HepG2 (cell line): ENCODE measurements at places on chromosomes 3 and 15. TPM values are rescaled to one million over a fixed set of nuclear protein-coding genes. Genes with fewer than 3 reads are reported as not detected.

INKA1 gene
- 0.22 TPM in 1 of 2 replicates, not detected in the other for total RNA-seq

BLM gene
- total RNA-seq = 11.8 and 17.4 TPM in 2 replicates

FBXO40 gene
- not detected in 2 replicates for total RNA-seq

CEP97 gene
- total RNA-seq = 6.5 and 10.2 TPM in 2 replicates

NCEH1 gene
- 7.9 and 12.9 TPM in 2 replicates for total RNA-seq

GOLGB1 gene
- 39.5 and 53.1 TPM in 2 replicates for total RNA-seq

SLC12A1 gene
- not detected in 2 replicates for total RNA-seq

DNA sequence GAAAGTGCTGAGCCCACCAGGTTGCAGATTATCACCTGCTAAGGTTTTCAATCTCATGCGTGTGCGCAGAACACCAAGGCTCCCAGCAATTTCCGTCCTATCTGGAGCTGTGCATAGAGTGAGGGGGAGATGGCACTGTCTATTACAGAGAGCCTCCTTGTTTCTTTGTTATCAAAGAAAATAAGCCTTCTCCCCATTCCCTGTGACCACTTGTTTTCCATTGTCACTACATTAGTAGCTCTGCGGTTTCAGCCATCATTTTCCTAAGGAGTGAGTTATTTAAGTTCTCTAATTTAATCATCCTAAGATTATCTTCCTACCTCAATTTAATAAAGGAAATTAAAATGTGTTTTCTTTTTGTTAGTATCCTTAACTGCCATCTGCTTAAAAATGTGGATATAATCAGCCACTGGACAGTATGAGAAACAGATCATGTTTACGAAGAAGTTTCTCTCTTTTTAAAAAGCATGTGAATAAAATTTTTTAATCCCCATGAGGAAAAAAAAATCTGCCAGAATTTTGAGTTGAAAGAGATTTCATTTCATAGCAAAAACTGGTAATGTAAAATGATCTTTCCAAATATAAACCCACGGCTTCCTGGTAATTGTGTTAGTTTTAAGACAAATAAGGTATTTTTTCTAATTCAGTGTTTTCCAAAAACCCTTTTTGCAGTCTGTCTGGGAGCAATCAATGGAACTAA is 172.3 kb upstream of the UBE2E1 start:
- no peaks in the 10 kb centered on the region for H3K36me3 ChIP-seq
- no peak overlapping the region for H3K27ac ChIP-seq
- H3K27me3 ChIP-seq = no peaks in the 10 kb centered on the region
- no peak overlapping the region for H3K4me3 ChIP-seq
- no peak for DNase-seq
- no peaks in the 10 kb centered on the region for H3K4me1 ChIP-seq

DNA sequence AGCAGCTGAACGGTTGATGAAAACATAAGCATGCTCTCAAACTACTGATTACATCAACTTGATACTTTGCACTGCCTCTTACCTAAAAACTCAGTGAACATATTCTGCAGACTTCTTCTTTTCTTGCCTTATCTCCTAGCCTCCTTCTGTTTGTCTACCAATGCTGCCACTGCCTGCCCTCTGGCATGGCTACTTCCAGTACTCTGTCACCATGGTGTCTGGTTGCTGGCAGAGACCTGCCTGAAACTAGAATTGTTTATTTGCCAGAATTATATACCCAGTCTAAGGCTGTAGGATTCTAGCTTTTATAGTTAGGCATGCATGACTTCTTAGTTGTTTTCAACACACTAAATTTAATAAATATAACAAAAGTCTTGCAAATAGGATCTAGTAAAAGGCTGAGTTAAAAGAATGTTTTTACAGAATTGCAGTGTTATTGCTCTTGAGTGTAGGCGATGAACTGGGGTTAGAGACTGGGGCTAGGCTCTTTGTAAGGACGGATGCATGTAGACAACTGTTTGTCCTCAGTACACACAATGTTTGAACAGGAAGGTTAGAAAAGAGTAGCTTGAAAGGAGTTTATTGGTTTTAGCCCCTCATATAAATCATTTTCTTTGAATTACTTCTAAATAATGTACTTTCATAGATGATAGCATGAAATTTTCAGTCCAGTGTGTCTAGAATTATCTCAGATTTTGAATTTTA is 116.3 kb downstream of the KCNAB1 start:
- no peak for DNase-seq
- no peaks in the 10 kb centered on the region for H3K27me3 ChIP-seq
- H3K27ac ChIP-seq = no peak overlapping the region
- no peaks in the 10 kb centered on the region for H3K4me1 ChIP-seq

DNA sequence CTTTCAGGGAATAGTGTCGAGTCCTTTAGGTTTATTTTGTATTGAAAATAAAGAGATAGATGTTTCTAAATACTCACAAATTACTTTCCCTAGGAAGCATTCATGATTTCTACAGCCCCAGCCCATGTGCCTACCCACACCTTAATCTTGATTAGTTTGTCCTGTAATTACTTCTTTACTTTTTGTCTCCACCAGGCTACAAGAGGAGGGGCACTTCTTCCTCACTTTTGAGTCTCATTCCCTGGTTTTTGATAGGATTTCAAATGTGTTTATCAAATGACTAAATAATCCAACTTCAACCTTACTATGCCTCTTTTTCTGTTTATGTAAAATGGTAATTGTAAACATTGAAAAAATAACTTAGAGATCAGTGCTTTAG is 1.8 kb downstream of the PXK start:
- DNase-seq = no peak
- no peaks in the 10 kb centered on the region for H3K36me3 ChIP-seq
- H3K27ac ChIP-seq = peak overlapping the region; percentile 8
- H3K4me1 ChIP-seq = peaks cover 40% of the 10 kb centered on the region
- no peaks in the 10 kb centered on the region; the same call in 2 of the 3 replicates for H3K27me3 ChIP-seq

DNA sequence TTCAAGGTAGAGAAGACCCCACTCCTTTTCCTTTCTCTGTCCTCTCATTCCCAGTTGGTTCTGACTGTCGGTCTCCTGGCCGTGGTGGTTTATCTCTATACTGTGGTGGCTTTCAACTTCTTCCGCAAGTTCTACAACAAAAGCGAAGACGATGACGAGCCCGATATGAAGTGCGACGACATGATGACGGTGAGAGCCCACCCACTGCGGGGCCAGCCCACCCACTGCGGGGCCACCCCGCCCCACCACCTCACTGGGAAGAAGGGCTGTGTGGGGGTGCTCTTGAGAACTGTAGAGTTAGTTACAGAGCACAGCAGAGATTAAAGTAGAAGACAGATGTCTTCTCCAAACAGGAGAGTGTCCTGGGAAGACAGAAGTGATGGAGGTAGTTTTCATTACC is 110.6 kb upstream of the CHRM5 start:
- no peaks in the 10 kb centered on the region for H3K36me3 ChIP-seq
- H3K27ac ChIP-seq = no peak overlapping the region
- no peak for DNase-seq
- no peaks in the 10 kb centered on the region for H3K4me1 ChIP-seq

GRCh38 chr3:127159543-127159942 is 33.4 kb upstream of the PRR23E start:
- H3K36me3 ChIP-seq = no peaks in the 10 kb centered on the region
- DNase-seq = no peak
- no peak overlapping the region for H3K4me3 ChIP-seq
- peaks cover 6% of the 10 kb centered on the region; the same call in 1 of the 3 replicates for H3K27me3 ChIP-seq

DNA sequence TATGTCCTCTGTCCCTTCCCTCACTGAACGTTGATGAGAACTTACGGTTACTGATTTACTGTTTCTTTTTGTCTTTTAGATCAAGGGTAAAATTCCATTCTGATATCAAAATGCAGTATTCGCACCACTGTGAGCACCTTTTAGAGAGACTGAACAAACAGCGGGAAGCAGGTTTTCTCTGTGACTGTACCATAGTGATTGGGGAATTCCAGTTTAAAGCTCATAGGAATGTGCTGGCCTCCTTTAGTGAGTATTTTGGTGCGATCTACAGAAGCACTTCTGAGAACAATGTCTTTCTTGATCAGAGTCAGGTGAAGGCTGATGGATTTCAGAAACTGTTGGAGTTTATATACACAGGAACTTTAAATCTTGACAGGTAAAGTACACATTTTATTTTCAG is 990 bp downstream of the MYNN start:
- H3K4me3 ChIP-seq = peak overlapping the region; percentile 89
- H3K27ac ChIP-seq = peak overlapping the region; percentile 94
- DNase-seq = no peak

DNA sequence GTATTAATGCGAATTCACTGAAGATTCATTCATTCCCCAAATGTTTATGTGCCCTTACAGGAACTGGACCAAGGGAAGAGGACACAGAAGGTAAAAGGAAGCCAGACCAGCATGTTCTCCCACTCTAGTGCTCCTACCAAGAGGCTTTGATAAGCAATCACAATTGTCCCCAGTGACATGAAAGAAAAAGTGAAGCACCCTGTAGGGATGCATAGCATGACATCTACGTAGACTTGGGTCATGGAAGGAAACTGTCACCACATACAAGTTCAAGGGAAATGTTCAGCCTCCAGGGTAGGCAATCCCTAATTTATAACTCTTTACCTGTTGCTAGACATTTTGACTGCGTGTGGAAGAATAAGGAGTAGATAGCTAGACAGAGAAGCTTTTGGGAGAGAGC is 348.6 kb upstream of the MCTP2 start:
- H3K27me3 ChIP-seq = no peaks in the 10 kb centered on the region
- no peaks in the 10 kb centered on the region for H3K36me3 ChIP-seq

DNA sequence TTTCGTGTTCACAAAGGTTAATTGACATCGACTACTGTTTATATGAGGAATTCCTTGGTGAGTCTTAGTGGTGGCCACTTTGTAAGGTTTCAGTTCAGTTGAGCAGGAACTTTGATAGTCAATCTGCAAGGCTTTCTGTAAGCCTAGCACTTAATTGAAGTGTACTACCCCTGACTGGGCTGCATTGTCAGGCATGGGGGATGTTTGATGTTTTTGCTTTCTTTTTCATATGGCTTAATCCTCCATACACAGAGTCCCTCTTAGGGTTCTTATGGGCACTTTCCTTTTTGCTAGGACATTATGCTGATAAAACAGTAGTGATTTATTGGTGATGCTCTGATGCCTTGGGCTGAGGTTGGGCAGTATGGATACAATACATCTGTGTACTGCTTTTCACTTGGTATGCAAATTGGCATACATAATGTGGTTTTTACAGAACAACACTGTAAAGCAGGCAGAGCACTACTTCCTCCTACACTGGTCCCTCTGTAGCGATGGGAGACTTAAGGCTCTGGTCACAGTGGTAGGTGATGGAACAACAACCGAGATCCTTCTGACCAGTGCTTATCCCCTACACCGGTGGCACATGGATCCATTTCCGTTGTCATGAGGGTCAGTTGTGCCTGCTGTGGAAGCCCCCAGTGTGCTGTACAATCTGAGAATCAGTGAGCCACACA is 261.0 kb downstream of the MFSD1 start:
- no peak overlapping the region for H3K4me3 ChIP-seq
- H3K4me1 ChIP-seq = no peaks in the 10 kb centered on the region
- no peak overlapping the region for H3K27ac ChIP-seq
- no peaks in the 10 kb centered on the region for H3K27me3 ChIP-seq

GRCh38 chr15:62742409-62743171 is 300.0 kb upstream of the TPM1 start:
- H3K27ac ChIP-seq = no peak overlapping the region
- peak; percentile 42 for DNase-seq
- H3K36me3 ChIP-seq = no peaks in the 10 kb centered on the region
- H3K27me3 ChIP-seq = no peaks in the 10 kb centered on the region
- peaks cover 14% of the 10 kb centered on the region for H3K4me1 ChIP-seq

DNA sequence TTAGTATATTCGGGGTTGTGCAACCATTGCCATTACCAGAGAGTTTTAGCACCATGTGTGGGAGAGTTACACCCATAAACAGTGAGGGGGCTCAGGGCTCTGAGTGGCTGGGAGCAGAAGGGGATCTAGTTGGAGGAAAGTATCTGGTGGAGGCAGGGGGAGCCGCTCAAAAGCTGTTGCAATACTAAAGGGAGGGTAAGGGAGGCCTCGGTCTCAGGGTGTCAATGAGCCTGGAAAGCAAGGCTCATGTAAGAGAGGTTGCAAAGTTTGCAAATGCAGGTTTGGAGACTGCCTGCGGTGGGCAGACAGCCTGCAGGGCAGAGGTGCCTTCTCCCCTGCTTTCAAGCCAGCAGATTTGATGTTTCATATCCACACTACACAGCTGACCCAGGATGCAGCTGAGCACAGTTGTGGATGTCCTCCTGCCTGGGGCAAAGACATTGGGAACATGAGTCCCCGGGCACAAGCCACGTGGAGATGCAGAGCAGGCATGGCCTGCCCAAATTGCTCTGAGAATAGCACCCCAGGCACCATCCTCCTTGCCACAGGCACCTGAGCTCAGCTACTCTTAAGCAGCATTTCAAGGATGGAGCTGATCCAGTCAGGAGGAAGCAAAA is 181.4 kb downstream of the TLE3 start:
- no peaks in the 10 kb centered on the region for H3K36me3 ChIP-seq
- no peak for DNase-seq
- H3K27me3 ChIP-seq = peaks cover 18% of the 10 kb centered on the region; the same call in 1 of the 3 replicates
- no peaks in the 10 kb centered on the region for H3K4me1 ChIP-seq
- no peak overlapping the region for H3K4me3 ChIP-seq
- no peak overlapping the region for H3K27ac ChIP-seq

DNA sequence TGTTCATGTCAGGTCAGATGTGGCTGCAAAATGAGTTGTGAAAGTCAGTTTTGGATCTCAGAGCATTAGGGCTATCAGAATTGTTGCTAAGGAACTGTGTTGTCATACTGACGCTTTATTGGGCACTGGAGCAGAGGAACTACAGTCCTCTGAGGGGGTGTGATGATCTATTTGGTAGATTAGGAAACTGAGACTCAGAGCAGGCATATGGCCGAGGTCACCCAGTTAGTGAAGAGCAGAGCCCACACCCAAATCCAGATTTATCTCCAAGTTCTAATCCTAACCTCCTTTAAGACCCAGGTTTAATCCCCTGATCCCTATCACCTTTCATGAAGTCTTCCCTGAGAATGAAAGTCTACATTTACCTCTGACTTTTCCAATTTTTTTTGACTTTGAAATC is 25.6 kb upstream of the GLCE start:
- H3K27me3 ChIP-seq = no peaks in the 10 kb centered on the region
- H3K27ac ChIP-seq = no peak overlapping the region
- peaks cover 40% of the 10 kb centered on the region for H3K4me1 ChIP-seq
- DNase-seq = no peak
- H3K4me3 ChIP-seq = no peak overlapping the region
- no peaks in the 10 kb centered on the region for H3K36me3 ChIP-seq

GRCh38 chr3:112355307-112355687 is 22.3 kb downstream of the CD200 start:
- no peak overlapping the region for H3K4me3 ChIP-seq
- DNase-seq = no peak
- no peaks in the 10 kb centered on the region for H3K4me1 ChIP-seq
- H3K27me3 ChIP-seq = no peaks in the 10 kb centered on the region
- H3K36me3 ChIP-seq = no peaks in the 10 kb centered on the region
- no peak overlapping the region for H3K27ac ChIP-seq

DNA sequence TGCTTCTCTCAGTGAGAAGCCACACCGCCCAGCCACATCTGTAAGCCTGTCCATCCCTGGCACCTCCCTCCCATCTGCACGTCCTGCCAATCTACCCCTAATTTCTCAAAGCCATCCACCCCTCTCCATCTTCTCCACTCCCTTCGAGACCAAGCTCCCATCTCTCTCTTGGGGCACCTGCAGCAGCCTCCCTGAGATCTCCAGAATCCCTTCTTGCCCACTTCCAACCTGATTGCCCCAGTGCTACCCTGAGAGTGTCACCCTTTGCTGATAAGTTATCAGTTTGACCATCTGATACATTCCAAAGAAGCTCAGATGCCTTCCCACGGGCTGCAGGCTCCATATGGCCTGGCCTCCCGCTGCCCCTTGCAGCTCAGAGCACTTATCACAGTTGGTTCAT is 496.1 kb downstream of the SHQ1 start:
- H3K36me3 ChIP-seq = no peaks in the 10 kb centered on the region
- H3K4me3 ChIP-seq = no peak overlapping the region
- no peaks in the 10 kb centered on the region for H3K27me3 ChIP-seq
- no peaks in the 10 kb centered on the region for H3K4me1 ChIP-seq
- H3K27ac ChIP-seq = no peak overlapping the region
- DNase-seq = no peak
